ENCODE measurements at places on chromosomes 3 and 15.

- no peak for DNase-seq
Observed at GRCh38 chr3:123783811-123784210, 100.3 kb downstream of the MYLK start.

DNA sequence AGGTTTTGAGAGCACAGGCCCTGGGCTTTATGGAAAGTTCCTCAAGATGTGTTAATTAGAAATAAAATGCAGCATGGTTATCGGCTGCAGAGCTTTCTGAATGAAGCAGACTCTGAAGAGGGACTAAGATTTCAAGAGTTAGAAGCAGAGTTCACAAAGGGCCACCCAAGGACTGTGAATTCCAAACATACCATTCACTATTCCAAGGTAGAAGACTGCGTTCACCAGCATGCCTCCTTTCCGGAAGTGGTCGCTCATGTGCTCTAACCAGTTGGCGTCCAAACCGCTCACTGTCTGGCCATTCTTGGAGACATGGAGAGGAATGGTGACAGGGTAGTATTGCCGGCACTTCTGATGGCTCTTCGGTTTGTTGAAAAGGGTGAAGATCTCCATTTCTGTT lies 104.9 kb downstream of the OXNAD1 start:
- DNase-seq = no peak

DNA sequence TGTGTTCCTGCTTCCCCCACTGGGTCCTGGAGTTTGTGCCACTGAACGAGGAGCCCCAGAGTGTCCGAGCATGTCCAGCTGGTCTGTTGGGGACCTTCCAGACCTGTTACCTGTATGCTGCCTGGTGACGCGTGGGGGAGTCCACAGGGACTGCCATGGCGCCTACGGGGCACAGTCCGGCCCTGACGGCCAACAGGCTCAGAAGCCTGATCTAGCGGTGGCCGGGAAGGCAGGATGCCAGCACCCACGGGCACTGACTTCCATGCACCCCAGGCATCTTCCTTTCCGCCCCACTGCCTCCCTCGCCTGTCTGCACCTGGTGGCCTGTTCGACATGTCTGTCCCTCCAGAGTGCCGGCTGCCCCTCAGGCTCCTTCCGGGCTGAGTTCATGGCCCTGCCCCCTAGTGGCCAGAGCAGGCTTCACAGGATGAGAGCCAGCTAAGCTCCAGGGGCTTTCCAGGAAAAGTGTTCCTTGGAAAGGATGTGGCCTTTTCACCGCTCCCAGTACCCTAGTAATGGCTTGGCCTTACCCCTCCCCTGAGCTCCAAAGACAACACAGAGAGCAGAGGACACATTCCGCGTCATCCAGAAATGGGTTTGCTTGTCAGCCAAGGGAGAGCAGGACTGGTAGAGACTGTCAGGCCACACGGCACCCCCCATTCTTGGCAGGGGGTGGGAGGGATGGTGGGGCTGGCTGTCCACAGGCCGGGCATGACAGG lies 35.7 kb downstream of the NGRN start:
- DNase-seq = peak; percentile 47

- DNase-seq = no peak
Observed at GRCh38 chr3:906739-907138, 186.1 kb upstream of the CNTN6 start.

DNA sequence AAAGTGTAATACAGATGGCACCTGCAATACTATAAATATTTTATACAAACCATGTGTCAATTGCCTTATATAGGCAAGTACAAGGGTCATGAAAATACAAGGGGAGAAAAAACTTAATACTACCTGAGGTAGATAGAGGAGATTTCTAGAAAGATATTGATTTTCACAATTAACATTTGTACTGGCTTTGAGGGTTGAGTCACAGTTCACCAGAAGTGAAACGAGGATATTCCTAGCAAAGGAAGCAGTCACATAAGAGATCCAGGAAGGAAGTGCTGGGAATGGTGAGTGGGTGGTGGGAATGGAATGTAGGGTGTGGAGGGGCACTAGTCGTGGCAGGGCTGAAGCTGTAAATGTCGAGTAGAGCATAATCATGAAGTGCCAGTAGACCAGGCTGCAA lies 108.7 kb downstream of the P2RY1 start:
- DNase-seq = peak; percentile 63

DNA sequence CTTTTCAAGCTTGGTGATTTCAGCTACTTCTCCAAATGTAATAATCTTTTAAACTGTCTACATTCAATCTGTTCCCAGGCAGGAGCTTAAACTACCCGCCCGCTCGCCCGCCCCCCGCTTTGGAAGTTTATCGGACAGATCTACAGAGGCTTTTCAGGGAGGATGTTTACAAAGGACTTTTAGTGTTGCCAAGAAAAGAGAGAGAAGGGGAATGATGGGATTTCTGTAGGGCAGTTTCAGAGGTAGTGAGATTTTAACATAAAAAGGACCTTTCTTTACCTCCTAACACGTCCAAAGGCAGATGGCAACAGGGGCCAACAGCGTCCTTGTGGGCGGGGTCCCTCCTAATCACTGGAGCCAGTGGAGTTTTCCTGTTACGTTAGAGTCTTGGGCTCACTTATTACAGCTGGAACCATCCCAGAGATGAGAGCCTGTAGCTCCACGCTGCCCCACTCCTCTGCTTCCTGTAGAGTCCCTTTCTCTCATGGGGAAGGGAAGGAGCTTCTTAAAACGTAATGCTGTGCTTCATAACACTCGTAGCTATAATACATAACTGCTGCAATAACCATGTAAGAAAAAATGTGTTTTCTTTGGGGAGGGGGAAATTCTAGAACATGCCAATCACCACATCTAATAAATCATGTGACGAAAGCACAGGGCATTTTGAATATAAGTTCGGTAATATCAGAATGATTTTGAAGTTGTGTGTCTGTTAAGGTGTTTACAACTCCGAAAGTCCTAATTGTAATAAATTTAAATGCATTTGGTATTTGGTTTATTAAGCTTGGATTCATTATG lies 30.9 kb downstream of the HES1 start:
- DNase-seq = no peak

DNA sequence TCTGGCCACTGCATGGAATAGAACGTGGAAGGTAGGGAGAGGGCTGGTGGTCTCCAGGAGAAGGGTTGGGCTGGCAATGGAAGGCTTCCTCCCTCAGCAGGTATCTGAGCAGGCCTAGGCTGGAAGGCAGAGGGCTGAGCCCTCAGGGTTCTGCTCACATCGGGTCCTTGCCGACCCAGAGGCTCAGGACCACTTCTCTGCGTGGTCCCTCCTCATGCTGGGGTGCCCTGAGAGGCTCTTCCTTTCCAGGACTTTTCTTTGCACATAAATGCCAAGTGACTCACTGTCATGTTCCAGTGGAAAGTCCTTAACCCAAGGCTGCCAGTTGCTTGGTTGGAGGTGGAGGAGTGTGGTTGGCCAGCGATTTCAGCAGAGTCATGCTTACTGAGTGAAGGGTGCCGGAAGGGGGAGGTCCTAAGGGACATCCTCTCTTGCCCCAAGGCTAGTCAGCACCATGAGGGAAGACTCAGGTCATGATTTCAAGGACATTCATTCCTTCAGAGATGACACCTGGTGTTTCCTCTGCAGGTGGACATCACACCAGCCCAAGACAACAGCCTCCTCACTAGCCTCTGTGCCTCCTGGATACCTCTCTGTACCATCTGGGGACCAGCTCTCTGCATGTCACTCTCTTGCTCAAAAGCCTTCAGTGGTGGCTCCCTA lies 8.2 kb downstream of the SLC6A6 start:
- DNase-seq = no peak

DNA sequence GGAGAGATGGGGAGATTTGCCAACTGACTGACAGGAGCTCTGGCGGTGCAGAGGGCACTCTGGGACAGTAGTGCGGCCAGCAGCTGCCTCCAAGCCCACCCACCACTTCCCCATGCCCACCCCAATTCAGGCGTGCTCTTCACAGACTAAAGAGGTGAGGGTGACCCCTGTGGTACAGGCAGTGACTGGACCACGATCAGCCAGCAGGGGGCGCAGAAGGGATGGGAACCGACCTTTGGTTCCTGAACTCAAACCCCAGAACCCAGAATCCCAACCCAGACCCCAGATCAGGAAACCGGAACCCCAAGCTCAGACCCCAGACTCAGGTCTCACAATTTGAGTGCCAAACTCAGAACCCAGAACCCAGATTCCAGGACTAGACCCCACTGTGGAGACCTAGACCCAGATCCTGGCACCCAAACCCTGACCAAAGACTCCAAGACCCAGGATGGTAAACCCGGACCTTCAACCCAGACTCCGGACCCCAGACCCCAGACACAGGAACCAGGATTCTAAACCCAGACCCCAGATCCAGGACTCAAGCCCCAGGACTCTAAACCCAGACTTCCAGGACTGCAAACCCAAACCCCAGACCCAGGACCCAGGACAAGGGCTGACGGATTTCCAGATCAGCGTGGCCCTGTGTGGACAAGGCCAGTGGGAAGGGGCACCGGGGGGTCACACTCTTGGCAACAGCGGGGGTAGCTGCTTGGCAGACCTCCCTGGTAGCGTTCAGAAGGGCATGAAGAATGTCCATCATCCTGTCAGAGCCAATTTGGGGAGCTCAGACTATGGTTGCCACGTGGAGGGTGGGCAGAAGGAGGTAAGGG lies 3.7 kb upstream of the MYL3 start:
- no peak for DNase-seq

DNA sequence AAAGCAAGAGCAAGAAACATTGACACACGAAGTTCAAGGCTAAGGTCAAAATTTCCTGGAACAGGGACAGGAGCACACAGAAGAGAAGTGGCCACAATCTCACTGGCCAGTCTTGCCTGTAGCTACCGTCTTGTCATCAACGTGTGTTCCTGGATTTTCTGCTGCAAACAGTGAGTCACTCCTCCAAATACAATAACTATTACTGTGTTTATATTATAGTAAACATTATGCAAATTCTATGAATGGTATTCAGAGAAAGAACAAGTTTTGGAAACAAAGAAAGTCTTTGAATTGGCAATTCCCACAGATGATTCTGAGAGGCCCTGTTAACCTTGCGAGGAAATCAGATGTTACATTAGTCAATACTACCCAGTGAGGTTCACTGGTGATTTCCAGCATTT lies 220.5 kb downstream of the FAM43A start:
- peak; percentile 7 for DNase-seq
